ENCODE measurements at places on chromosomes 4 and X.

- DNase-seq: no peak
Observed at GRCh38 chr4:23973308-23973855, 83.5 kb upstream of the PPARGC1A start.

GRCh38 chr4:101763576-101763975 lies 27.0 kb upstream of the BANK1 start:
- no peak for DNase-seq

DNA sequence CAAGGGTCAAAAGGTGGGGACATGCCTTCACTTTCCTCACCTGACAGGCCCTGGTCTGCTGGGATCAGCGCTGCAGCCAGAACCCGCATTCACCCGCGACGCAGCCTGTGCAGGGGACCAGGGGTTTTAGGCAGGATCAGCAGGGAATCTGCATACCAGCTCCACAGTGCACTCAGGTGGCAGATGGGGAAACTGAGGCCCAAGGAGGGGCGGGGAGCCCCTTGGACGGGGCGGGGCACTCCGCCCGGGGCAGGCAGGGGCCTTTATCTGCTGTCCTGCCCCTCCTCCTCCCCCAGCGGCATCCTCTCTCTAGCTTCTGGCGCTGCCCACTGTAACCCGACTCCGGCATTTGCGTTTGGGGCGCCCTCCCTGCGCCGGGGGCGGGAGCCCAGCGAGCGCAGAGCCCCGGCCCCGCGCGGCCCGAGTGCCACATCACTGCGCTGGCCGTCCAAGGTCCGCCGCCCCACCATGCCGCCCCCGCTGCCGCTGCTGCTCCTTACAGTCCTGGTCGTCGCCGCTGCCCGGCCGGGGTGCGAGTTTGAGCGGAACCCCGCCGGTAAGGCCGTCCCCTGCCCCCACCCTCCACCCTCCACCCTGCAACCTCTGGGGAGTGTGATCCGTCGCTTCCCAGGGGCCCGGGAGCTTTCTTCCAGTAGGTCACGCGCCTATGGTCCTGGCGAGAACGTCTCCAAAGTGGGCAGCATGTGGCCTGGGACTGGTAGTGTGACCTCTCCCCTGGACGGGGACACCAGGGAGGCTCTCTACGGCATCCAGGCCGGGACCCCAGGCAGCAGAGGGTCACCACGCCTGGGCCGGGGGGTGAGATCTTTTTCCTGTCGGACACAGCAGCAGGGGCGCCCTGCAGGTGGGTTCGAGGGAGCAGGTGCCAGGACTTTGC lies at the start of gene CPZ:
TSS of gene CPZ (plus strand) at position 400 of the 898 bp plus-strand sequence. CDS start at position 469, 69 bp downstream.
- no peak for DNase-seq

- no peak for DNase-seq
Observed at GRCh38 chrX:7198499-7198898, 50.5 kb upstream of the PUDP start.

GRCh38 chr4:41887821-41888686 lies 47.2 kb upstream of the TMEM33 start:
- no peak for DNase-seq

- DNase-seq: no peak
Observed at GRCh38 chr4:83013902-83014301, 3.3 kb upstream of the LIN54 start.

DNA sequence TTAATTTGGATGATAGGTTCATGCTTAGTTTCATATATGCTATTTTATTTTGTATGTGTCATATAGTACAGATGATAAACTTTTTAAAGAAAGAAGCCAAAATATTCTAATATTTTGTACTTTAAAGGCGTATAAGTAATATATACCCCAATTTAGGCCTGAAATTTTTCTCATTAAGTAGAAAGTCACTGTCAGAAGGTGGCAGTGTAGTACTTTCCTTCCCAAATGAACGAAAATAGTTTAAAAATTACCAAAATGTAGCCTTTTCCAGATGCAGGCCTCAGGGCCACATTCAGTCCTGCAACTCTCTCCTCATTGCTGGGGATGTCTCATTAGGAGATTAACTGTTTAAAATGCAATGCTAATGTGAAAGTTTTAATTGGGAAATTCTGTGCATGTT lies 1263.6 kb downstream of the C4orf33 start:
- no peak for DNase-seq

GRCh38 chr4:68256284-68256683 lies 10.8 kb upstream of the TMPRSS11B start:
- DNase-seq: no peak

All from esophagus squamous epithelium (tissue), 5 donors.